Aorta (tissue), 5 donors: ENCODE measurements at places on chromosomes 4 and X. TPM values are rescaled to one million over a fixed set of nuclear protein-coding genes. Genes with fewer than 3 reads are reported as not detected.

USP26 gene
- total RNA-seq, result not detected

RAB9B gene
- total RNA-seq, result 6.5 TPM

EGFL6 gene
- 0.60 TPM for total RNA-seq

TMEM150C gene
- total RNA-seq, result 6.5 TPM

OCIAD2 gene
- 22.4 TPM for total RNA-seq

TCP11X2 gene
- total RNA-seq, result not detected

RTL5 gene
- total RNA-seq, result 12.0 TPM

GRCh38 chr4:38678078-38678477 is 14.1 kb downstream of the KLF3 start:
- DNase-seq, result no peak

DNA sequence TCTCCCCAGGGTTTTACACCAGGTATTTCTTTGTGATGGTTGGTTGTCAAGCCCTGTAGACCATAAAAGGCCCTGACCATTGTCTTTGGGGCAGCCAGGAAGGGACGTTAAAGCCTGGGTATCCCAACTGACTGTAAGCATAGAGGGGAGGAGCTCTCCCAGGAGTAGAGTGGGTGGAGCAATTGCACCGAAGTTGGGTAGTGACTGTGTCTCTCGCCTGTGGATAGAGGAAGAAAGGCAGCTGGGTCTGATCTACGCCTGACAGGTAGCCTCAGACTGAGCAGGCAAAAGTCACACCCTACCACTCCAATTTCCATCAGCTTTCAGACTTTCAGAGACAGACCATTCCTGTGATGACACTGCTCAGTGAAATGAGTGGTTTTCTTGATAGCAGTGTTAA is 123.3 kb downstream of the KLHL8 start:
- no peak for DNase-seq

GRCh38 chrX:24214568-24214967 is 65.0 kb downstream of the ZFX start:
- no peak for DNase-seq

DNA sequence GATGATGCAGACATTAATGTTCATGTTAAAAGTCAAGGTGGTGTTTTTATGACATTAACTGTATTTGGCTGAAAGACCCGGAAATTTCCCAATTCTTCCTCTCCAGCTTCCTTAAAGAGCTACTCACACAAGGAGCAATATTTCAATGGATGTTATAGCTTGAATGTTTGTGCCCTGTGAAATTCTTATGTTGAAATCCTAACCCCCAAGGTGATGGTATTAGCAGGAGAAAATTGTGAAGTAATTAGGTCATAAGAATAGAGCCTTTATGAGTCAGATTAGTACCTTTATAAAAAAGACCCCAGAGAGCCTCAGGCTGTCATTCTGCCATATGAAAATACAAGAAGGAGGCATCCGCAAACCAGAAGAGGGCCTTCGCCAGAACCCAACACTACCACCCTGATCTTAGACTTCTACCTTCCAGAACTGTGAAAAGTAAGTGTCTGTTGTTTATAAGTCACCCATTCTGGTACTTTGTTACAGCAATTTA is 3.6 kb downstream of the TLR1 start:
- no peak for DNase-seq

DNA sequence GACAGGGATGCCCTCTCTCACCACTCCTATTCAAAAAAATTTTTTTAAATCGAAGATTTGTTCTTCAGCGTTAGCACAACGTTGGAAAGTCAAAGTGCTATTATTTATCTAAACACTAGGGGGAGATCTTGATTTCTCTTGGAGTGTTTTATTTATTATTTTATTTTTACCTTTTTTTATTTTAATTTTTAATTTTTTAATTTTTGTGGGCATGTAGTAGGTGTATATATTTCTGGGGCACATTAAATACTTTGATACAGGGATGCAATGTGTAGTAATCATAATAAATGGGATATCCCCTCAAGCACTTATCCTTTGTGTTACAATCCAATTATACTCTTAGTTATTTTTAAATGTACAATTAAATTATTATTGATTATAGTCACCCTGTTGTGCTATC is 37.4 kb upstream of the SLC10A4 start:
- DNase-seq, result no peak

DNA sequence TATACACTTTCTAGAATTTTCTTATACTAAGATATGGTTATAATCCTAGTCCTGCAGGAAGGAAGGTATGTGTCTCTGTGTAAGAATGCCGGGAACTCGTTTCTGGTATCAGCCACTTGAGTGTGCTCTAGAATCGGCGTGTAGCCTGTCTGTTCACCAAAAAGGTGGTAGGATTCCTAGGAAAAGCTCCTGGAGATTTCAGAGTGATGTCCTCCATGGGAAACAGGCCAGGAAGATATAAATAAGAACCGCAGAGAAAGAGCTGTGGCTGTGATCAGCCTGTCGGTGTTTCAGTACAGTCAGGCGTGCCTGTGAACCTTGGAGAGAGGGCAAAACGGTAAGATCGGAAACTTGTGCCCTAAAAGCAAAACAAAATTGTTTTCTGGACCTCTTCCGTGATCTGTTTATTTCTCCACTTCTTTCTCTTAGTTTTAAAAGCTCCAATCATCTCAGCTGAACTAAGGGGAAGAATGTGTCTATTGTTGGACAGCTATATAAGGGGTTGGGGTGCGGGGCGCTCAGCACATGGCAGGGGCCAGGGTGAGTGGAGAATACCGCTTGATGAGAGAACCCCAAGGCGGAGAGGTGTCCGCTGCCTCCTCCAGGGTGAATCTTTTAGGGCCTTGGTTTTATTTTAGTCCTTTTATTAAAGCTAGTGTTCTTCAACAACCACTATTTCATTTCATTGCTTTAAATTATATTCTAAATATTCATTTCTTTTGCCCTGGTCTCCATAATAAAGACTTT is 303.8 kb upstream of the TENM3 start:
- no peak for DNase-seq

- DNase-seq, result no peak
Observed at GRCh38 chr4:39085891-39086290, 23.9 kb downstream of the KLHL5 start.

GRCh38 chr4:7218686-7219085 is 26.3 kb downstream of the SORCS2 start:
- no peak for DNase-seq

GRCh38 chr4:119937746-119938145 is 128.9 kb downstream of the MAD2L1 start:
- no peak for DNase-seq

- no peak for DNase-seq
Observed at GRCh38 chr4:41748571-41749475, at the start of gene PHOX2B. Gene PHOX2B, minus strand, starts transcription at chr4:41748725. Its CDS starts 115 bp downstream, at chr4:41748610.

GRCh38 chr4:23966725-23967124 is 76.9 kb upstream of the PPARGC1A start:
- DNase-seq, result no peak
